M059J (cell line): ENCODE measurements at places on chromosomes 5 and 9.

DNA sequence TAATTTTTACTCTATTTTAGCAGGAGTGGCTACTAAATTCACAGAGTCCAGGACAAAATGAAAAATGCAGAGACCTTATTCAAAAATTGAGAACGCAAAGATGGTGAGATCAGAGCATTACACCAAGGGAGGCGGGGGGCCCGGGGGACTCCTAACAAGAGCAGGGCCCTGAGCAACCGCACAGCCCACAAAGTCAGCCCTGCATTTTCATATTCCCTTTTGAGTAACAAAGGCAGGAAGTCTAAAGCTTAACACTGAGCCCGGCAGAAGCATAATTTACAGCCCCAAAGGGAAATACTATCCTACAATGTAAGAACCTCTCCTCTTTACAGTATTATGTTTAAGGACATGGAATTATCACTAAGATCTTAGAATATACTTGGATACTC lies 69.4 kb downstream of the TLE1 start:
- no peak for DNase-seq

GRCh38 chr9:96655198-96655851 lies at the start of gene PRXL2C:
TSS of gene PRXL2C (minus strand) at chr9:96655317. CDS start at chr9:96655281, 36 bp downstream.
- peak; percentile 78 for DNase-seq

GRCh38 chr5:117084067-117084466 lies 509.4 kb upstream of the SEMA6A start:
- no peak for DNase-seq

DNA sequence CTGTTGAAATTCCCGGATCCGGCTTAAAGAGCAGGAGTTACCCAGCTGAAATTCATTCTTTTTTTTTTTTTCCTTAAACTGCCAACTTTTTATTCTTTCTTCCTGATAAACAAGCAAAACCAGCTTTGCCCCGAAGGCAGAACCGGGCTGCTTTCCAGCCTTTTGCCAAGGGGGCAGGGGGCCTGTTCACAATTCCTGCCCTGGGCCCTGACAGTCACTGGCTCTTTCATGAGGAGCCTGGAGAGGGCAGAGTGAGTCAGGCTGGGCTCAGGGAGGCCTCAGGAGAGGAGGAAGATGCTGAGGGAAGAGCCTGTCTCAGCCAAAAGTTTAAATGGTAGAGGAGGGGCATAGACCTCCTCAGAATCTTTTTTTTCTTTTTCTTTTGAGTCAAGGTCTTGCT lies 4.8 kb downstream of the GLIPR2 start:
- DNase-seq = peak; percentile 80
